ENCODE measurements at places on chromosomes 7 and 10.

DNA sequence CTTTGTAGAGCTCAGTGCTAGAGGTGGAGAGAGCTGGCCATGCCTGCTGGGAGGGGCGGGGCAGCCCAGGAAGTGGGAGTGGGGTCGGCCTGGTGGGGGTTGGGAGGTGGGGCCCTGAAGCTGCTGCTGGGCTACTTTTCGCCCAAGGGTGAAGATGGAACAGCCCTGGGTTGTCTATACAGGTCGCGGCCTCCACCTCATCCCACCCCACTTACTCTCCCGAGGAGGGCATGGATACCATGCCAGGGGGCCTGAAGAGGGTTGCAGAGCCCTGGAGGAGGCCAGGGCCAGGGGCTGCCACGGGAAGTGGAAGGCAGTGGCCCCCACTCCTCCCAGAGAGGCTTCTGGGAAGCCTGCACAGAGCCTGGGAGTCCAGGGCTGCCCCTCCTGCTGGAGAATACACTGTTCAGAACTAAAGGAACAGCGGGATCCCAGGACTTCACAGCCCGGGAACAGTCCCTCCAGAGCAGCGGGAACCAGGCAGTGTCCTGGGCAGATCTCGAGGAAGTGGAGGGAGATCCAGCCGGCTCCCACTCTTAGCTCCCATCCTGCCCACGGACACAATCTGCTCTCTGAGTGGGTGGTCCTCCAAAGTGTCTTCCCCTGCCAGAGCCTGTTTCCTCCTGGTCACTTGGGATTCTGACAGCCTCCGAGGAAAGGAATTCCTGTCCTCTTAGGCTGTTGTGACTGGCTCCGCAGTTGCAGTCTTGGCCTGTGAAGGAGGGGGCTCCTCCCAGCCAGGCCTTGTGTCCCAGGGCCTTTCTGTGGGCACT, 23.5 kb downstream of the MAT1A start:
- no peak for DNase-seq

- DNase-seq, result peak; percentile 69
These were observed 98.8 kb upstream of the COL1A2 start for GRCh38 chr7:94295850-94296249.

- DNase-seq, result no peak
These were observed 64.0 kb downstream of the ERCC6 start for GRCh38 chr10:49474901-49475300.

DNA sequence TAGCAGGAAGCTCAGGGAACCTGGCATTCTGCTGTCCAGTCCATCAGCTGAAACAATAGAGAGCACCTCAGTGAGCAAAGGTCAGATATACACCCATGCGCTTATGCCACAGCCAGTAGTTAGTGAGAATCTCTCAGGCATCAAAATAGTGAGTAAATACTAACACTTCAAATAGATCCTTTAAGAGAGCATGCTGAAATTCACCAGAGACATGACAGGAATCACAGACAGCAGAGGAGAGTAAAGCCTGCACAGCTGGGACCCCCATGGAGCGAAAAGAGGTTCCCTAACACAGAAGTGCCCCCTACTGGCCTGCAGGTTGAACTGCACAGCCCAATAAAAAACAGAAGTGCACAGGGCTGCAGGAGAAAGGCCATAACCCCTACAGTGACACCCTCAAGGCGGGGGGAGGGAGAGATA, 57.6 kb upstream of the ANTXRL start:
- peak; percentile 44 for DNase-seq

GRCh38 chr10:91424016-91424415, 13.9 kb downstream of the HECTD2 start:
- DNase-seq, result no peak

DNA sequence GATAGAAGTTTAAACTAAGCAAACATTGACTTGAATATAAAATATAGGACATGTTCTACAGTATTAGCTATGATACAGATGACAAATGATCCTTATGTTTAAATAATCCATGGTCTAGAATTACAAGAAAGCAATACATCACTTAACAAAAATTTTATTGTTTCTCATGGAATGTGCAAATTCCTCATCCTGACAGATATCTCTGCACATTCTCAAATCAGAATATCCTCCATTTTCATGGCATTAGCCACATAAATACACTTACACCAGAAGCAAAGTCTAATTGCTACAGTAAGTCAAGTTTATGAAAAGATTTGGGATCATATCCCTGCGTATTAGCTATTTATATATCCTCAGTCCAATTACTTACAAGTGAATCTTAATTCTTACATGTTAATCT, 57.6 kb downstream of the PCLO start:
- DNase-seq, result no peak

DNA sequence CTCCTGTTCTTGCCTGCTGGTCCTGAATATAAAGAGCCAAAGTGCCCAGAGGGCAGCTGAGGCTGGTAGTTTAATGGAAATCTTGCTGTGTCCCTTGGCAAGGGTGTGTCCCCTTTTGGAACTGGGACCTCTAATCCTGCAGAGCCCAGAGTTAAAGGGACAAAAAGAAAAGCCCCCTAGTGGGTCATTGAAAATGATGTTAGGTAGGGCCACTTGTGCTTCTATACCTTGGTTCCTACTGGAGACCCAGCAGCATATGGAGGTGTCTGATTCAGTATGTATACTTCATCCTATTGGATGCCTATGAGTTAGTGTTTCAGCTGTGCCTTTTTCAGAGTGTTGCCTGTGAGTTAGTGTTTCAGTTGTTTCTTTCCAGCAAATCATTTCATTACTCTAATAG, 30.5 kb downstream of the TFAM start:
- no peak for DNase-seq

DNA sequence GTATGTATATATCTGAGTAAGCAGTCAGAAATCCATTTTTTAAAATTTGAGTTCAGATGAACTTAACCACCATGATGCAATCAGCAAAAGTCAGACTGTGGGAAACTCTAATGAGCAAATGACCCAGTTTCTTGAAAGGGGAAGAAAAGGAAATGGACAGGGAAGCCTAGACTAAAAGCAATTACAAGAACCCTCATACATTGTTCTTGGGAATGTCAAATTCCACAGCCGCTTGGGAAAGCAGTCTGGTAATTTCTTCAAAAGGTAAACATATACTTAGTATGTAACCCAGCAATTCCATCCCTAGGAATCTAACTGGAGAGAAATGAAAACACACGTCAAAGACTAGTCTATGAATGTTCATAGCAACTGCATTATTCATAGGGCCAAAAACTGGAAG, 16.4 kb upstream of the FOXK1 start:
- no peak for DNase-seq

DNA sequence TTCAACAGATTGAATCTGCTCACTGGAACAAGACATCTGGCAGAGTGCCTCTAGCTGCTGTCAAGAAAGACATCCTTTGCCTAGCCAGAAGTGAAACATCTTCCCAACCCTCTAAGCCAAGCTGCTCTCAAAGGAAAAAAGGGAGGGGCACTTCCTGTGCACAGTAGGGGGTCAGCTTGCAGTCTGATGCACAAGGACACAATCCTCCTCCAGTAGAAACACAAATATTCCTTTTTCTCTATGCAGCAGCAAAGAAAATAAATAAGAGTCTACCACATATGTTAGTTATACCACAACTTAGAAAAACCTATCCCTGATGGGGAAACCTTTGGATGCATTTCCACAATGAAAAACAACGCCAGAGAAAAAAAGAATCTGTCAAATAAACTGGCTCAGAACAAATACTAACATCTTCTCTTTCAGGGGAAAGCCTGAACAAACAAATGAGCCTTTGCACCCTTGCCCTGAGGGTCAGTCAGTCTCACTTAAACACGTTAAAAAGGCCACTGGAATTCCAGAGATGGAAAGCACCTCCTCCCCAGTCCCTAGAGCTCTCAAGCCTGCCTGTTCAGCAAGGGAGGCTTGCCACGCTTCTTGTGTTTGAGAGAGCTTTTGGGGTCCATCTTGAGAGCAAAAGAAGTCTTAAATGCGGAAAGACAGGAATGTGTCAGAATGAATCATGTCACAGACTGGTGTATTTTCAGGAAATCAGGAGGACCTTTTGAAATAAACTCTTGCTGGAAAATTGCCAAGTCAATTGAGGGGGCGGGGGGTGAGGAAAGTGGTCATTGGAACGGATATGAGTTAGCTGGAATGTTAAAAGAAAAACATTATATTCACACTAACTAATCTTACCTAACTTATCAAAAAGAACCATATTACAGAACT, 7.5 kb downstream of the LAMB1 start:
- peak; percentile 88 for DNase-seq
